RKO (cell line): ENCODE measurements at places on chromosomes 1 and 21.

DNA sequence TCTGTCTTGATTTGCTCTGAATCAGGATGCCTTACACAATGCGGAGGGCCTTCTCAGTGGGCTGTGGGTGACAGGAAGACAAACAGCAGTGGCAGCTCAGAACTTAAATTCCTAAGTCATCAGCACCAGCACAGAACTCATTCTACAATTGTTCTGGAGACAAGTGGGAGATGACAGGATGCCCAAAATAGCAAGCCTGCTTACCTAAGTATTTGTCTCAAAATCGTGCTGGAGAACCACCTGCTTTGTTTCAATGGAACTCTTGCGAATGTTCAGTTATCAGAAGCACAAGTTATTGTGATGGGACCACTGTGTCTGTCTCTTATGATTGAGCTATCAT is 76.1 kb downstream of the VCAM1 start:
- DNase-seq, result no peak

- no peak for DNase-seq
These were observed 46.0 kb upstream of the OLIG2 start for GRCh38 chr21:32979598-32980268.

GRCh38 chr1:108865316-108865910 is 8.5 kb upstream of the AKNAD1 start:
- DNase-seq, result no peak

- DNase-seq, result no peak
These were observed 63.9 kb upstream of the GRHL3 start for GRCh38 chr1:24255226-24255625.

DNA sequence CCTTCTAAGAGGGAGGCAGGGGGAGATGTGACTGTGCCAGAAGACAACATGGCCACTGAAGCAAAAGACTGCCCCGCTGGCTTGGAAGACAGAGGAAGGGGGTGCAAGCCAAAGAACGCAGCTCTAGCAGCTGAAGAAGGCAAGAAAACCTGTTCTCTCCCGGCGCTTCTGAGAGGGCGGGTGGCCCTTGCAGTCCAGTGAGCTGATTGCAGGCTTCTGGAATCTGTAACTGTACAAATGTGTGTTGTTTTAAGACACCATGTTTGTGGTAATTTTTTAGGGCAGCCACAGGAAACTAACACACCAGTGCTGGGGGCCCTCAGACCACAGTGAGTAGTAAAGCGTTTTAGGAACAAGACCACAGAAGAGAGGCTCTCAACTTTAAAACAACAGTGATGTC is 47.0 kb downstream of the CD46 start:
- DNase-seq, result no peak

- no peak for DNase-seq
These were observed 4.2 kb upstream of the RGS13 start for GRCh38 chr1:192631749-192632148.

- peak; percentile 9 for DNase-seq
These were observed 51.3 kb upstream of the GFI1 start for GRCh38 chr1:92538048-92538412.

GRCh38 chr1:199015799-199016198 is 377.0 kb downstream of the PTPRC start:
- no peak for DNase-seq

DNA sequence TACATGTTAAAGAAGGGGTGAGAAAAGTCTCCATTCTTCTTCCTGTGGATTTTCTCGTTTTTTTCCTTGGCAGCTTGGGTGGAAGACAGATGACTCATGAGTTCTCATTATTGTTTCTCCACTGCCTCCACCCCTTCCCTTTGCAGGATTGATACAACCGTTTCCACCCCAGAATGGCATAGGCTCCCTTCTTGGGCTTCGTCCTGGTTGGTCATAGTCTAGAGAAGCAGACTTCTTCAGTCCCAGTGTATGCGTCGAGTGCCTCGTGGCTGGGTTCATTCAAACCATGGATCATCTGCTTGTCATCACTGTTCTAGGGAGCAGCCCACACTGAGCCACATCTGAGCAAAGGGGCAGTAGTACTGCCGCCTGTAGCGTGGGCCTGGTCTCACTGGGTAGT is 13.7 kb downstream of the PTGFRN start:
- DNase-seq, result no peak

- no peak for DNase-seq
These were observed 36.2 kb downstream of the TP73 start for GRCh38 chr1:3688356-3689137.

DNA sequence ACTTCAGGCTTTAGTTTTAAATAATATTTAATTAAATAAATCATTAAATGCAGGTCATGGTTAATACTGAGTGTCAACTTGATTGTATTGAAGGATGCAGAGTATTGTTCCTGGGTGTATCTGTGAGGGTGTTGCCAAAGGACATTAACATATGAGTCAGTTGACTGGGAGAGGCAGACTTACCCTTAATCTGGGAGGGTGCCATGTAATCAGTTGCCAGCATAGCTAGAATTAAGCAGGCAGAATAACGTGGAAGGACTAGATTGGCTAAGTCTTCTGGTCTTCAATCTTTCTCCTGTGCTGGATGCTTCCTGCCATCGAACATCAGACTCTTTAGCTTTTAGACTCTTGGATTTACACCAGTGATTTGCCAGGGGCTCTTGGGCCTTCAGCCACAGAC is 85.3 kb downstream of the MAP3K21 start:
- no peak for DNase-seq

DNA sequence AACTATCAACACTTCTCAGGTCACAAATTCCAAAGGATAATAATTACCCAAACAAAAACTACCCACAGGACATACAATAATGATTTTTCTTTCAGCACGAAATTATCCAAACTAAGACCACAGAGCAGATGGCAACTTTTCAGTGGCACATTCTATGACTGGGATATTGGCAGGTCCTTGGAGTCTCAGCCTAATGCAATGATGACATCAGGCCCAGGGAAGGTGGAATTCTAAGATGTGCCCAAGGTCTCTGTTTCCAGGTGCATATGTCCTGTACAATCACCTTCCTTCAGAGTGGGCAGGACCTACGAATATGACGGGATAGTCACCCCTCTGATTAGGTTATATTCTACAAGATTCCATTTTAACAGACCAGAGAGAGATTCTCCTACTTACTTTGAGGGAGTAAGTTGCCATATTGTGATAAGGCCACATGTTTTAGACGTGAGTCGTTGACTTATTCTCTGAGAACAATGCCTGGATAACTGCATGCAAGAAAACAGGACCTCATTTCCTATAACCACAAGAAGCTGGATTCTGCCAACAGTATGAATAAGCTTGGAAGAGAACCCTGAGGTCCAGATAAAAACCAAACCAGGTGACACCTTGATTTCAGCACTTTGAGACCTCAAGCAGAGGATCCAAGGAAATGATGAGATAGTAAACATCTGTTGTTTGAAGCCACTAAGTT is 69.9 kb downstream of the ZC3H11B start:
- no peak for DNase-seq

- no peak for DNase-seq
These were observed 32.1 kb downstream of the ARID4B start for GRCh38 chr1:235295902-235296350.

GRCh38 chr1:29793101-29793546 is 556.8 kb downstream of the PTPRU start:
- DNase-seq, result peak; percentile 66

DNA sequence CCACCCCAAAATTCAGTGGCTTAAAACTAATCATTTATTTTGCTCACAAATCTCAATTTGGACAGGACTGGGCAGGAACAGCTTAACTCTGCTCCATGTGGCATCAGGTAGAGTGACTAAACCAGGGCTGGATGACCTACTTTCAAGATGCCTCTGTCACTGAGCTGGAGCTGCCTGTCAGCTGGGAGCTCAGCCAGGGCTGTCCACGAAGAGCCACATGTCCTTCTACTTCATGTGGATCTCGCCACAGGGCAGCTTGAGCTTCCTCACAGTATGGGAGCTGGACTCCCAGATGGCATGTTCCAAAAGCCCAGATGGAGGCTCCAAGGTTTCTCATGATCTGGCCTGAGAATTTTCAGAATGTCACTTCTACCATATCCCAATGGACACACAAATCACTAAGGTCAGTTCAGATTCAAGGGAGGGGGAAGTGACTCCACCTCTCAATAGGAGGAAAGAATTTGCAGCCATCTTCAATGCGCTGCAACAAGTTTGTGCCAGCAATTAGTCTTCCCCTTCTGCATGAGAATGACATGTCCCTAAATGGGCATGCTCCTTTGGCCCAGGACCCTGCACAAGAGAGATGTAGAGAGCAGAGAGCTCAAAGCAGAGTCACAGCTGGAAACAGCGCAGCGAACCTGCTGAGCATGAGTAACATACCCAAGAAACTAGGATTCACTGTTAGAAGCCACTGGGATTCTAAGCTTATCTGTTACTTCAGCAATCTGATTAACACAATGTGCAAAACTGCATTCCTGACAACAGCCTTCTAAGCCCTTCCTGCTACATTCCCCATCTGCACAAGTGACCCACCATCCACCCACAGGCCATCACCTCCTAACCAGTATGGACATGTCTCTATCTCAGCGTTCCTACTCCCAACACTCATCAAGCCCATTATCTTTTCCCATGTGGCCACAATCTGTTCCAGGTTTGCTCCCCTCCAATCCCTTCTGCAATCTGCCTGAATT is 17.0 kb downstream of the HLCS start:
- DNase-seq, result no peak

DNA sequence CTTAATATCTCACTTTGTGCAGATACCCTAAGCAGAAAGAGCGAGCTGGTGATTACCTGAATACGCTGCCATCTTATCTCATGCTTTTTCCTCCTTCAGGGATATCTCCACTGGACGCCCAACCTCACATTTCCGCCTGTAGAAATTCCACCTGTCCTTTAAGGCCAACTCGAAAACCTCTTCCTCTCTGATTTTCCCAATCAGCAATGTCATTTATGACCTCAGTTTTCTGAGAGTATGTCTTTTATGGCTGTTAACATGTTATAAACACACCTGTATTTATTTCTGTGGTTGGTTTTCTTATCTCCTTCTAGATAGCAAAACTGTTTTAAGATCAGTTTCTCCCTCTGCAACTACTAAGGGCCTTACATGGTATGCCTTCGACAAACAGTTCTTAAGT is 41.1 kb downstream of the CD34 start:
- no peak for DNase-seq
